ENCODE measurements at places on chromosomes 2 and 18. TPM values are rescaled to one million over a fixed set of nuclear protein-coding genes. Genes with fewer than 3 reads are reported as not detected.

The EFHD1 gene
- polyA plus RNA-seq: 55.4 TPM

GRCh38 chr2:46278952-46279351, 18.3 kb upstream of the EPAS1 start:
- DNase-seq: no peak

- no peak for DNase-seq
Observed at GRCh38 chr2:180707884-180708205, 272.6 kb upstream of the UBE2E3 start.

- DNase-seq: no peak
Observed at GRCh38 chr2:151175864-151176263, 85.8 kb downstream of the RBM43 start.

DNA sequence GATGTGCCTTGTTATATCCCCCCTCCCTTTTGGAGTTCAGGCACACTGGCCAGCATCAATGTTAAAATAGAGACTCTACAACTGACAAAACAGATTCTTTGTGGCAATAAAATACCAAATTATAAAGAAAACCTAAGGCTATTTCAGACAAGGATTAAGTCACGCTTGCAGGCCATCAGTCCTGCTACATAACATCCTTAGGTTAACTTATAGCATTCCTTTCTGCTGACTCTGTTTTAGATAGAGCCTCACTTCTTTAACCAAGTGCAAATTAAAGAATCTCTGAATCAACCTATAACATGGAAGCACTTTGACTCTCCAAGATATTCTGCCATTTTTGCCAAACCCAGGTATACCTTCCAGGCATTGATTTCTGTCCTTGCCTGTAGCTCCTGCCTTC, 784.6 kb downstream of the RNF144A start:
- DNase-seq: no peak

- no peak for DNase-seq
Observed at GRCh38 chr2:96024336-96025193, 10.2 kb downstream of the GPAT2 start.

- no peak for DNase-seq
Observed at GRCh38 chr2:192010073-192010472, 163.2 kb upstream of the CAVIN2 start.
